ENCODE measurements at places on chromosomes 4 and X. TPM values are rescaled to one million over a fixed set of nuclear protein-coding genes. Genes with fewer than 3 reads are reported as not detected.

- DNase-seq, result no peak
Measured at GRCh38 chrX:78960888-78961287, 15.7 kb downstream of the P2RY10 start.

DNA sequence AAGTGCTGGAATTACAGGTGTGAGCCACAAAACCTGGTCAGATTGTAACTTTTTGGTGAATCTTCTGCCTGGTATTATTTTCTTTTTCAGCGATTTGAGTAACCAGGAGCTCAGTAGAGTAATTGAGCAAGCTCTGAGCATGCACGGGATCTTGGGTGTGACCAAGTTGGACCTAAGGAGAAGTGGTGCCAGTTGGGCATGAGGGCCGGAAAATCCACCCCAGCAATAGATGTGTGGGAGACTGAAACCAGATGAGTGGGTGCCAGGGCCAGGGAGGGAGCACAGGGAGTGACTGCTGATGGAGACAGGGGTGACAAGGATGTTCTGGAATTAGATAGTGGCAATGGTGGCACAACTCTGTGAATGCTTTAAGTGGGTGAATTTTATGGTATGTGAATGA, 3.7 kb upstream of the CCNQ start:
- no peak for DNase-seq

DNA sequence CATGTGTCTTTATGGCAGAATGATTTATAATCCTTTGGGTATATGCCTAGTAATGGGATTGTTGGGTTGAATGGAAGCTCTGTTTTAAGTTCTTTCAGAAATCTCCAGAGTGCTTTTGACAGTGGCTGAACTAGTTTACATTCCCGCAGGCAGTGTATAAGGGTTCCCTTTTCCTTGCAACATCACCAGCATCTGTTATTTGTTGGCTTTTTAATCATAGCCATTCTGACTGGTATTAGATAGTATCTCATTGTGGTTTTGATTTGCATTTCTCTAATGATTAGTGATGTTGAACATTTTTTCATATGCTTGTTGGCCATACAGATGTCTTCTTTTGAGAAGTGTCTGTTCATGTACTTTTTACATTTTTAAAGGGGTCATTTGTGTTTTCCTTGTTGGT, 129.8 kb downstream of the TBCK start:
- no peak for DNase-seq

DNA sequence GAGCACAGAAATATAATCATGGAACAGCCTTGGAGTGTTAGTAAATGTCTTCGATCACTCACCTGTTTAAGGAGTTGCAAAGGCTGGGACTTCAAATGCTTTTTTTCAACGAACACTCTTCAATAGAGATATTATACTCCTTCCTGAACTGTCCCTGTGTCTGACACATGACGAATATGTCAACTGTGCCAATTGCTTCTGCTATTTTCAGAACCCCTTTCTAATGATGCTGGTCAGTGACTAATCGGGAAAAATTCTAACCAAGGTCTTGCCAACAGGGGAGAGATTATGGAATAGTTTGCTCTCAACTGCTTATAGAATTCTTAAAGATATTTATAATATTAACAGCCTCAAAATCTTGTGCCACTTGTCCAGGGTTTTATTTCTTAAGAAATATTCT, 8.5 kb upstream of the KLHL34 start:
- no peak for DNase-seq

DNA sequence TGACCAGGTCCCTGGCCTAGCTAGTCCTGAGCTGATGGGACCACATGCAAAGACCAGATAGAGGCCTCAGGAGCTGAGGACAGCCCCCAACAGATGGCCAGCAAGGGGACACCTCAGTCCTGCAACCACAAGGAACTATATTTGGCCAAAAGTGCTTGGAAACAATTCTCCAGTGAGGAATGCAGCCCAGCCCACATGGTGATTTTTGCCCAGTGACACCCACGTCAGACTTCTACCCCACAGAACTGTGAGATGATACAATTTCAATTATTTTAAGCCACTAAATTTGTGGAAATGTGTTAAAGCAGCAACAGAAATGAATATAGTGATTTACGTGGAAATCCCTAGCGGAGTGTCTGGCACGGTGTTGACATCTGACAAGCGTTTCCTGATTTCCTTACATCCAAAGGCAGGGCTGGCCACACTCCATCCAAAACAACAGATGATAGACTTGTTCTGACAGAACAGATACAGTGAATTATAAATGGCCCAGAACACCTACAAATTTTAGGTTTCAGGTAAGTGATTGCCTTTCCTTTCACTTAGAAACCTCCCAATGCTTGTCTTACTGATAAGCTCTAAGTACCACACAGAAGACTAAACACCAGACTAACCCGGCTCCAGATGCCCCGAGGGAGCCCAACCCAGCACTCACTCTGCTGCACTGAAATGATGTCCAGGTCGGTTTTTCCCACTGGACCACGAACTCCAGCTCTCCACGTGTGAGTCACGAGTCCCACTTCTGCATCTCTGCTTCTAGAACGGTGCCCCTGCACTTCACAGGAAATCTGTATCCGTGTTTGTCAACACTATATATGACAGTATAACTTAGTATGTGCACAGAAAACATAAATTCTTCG, 5.8 kb downstream of the AFAP1 start:
- no peak for DNase-seq

- no peak for DNase-seq
Measured at GRCh38 chr4:107987916-107988762, 1.6 kb upstream of the HADH start.

DNA sequence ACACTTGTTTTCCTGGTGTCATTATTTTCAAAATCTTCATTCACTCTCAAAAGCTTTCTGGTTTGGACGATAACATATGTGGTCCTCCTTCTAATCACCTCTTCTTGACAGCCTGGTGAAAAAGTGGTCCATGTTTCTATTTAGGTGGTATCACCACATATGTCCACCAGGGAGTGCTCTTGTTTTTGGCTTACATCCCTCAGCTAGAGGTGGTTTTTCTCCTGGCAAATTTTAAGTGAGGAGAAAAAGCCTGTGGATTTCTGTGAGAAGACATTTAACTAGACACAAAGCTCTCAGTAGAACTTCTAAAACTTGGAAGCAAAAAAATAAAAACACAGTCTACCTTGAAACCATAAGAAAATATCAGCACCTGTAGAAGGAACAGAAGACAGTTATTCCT, 58.0 kb upstream of the FRMPD4 start:
- peak; percentile 13 for DNase-seq

DNA sequence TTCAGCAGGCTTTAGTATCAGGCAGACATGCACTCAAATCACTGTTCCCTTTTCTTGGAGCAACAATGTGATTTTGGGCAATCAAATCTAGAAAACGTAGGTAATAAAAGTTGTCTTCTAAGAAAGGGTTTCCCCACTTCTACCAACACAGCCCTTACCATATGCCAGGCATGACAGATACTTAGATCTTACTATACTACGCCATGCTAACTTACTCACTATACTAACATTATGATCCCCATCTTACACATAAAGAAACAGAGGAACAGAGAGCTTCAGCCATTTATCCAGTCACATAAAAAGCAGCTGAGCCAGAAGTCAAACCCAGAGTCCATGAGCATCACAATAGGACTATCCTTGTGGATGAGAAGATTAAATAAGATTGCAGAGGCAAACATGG, 9.2 kb downstream of the TXK start:
- no peak for DNase-seq

GRCh38 chrX:136754651-136755050, 26.1 kb downstream of the ARHGEF6 start:
- no peak for DNase-seq

GRCh38 chr4:125358453-125358852, 43.7 kb downstream of the FAT4 start:
- DNase-seq, result no peak

- peak; percentile 60 for DNase-seq
Measured at GRCh38 chr4:37603070-37603468, 83.1 kb downstream of the RELL1 start.

GRCh38 chr4:6928081-6928480, 18.5 kb downstream of the TBC1D14 start:
- no peak for DNase-seq

- no peak for DNase-seq
Measured at GRCh38 chrX:13167481-13168231, 123.2 kb upstream of the FAM9C start.

DNA sequence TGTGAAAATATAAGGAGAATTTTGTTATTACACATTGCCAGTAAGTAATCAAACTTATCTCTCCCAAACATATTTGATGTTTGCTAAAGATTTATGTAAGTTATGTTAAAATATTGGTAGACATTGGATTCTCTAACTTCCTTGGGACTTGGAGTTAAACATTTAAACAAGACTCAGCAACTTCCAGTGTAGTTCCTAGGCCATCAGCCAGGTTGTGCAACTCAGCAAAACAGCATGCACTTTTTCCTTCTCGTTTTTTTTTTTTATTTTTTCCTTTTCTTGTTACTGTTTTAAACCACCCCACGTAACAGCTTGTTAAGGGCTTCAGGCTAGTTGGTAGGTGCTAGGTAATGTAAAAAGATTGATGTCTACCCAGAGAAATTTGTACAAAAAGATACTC, 510.4 kb downstream of the ANKRD50 start:
- no peak for DNase-seq

GRCh38 chrX:9650091-9650490, 115.6 kb downstream of the GPR143 start:
- DNase-seq, result no peak

- DNase-seq, result peak; percentile 11
Measured at GRCh38 chr4:44493924-44494323, 45.3 kb upstream of the KCTD8 start.

GRCh38 chrX:12984603-12985319, 9.9 kb downstream of the TMSB4X start:
- no peak for DNase-seq

DNA sequence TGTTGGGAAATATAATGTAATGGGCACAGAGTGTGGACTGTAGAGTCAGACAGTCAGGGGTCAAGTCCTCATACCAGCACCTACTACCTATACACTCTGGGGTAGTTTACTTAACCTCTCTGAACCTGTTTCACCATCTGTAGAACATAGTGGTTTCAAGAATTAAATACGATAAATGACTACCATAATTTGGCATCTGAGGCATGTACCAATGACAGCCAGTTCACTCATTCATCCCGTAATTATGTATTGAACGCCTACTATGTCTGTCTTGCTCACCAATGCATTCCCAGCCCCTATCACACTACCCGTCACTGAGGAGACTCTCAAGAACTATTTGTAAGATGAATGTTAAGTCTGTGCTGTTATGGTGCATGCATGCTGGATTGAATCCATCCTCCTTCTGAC, 2.0 kb upstream of the FGB start:
- DNase-seq, result no peak

DNA sequence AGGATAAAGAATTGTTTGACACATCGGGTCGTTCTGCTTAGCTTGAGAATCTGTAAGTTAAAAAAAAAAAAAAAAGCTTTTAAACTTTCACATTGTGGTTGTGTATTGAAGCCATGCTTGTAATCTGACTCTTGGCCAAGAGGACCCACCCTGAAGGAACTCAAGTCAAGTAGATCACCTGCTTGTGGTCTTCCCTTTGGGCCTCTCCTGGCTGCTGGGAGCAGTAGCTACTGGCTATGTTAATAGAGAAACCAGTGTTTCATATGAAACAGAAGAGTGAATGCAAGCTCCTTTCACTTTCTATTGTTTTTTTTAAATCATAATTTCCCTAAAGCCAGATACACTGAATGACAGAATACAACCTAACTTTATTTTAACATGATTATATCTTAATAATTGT, 402.4 kb upstream of the NDST4 start:
- no peak for DNase-seq

DNA sequence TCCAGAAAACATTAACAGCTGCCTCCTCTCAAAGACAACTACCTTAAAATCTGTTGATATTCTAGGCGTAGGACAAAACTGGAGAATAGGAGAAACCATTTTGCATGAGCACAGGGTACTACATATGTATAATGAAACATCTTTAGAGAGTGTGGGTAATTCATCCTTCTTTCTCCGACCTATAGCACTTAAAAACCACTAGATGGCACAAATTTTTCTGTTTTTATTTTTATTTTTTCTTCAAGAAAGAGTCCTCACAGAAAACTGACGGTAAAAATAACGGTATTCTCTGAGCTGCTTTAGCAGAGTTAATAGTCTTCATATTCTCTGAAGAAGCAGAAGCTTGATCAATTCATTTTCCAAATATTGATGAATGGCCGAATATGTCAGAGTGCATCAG, 14.6 kb downstream of the SMIM31 start:
- DNase-seq, result no peak

GRCh38 chr4:11719879-11720278, 291.2 kb upstream of the HS3ST1 start:
- no peak for DNase-seq

GRCh38 chrX:112731793-112732192, 52.1 kb upstream of the LHFPL1 start:
- peak; percentile 2 for DNase-seq

DNA sequence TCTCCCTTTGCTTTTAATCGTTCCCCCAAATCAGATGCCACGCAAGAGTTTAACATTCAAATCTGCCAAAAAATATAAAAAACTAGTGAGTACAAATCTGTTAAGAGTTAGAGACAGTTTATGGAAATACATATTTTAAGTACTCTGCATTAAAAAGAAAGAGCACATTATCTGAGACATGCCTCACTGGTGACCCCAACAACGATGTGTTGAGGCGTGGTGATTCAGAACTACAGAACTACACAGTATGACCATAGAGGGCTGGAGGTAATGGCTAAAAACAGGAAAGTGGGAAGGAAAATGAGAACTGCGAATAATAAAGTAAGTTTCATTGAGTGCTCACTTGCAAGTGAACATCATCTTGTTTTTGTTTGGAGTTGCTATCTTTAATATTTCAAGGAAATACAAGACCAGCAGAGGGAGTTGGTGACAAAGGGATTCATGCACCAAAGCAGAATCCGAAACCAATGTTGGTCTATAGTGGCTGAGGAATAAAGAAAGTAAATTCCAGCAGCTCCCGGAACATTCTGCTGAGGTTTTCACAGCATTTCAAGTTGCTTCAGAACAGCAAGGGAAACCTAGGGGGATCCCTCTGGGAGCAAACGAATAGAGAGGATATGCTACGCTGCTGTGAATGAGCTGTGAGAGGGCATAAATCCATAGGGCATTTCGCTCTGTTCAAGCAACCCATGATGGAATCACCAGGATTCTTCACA, 92.2 kb downstream of the DCHS2 start:
- DNase-seq, result peak; percentile 23

Gene C4orf54
- 0.06 TPM for total RNA-seq

Gene FOXP3
- 0.10 TPM for total RNA-seq

Gene GYG2
- 9.7 TPM for total RNA-seq

Gene REELD1
- total RNA-seq, result not detected

Gene CITED1
- not detected for total RNA-seq

Gene PDE6B
- total RNA-seq, result not detected

Gene DGAT2L6
- not detected for total RNA-seq
